ENCODE measurements at places on chromosomes 4 and X.

DNA sequence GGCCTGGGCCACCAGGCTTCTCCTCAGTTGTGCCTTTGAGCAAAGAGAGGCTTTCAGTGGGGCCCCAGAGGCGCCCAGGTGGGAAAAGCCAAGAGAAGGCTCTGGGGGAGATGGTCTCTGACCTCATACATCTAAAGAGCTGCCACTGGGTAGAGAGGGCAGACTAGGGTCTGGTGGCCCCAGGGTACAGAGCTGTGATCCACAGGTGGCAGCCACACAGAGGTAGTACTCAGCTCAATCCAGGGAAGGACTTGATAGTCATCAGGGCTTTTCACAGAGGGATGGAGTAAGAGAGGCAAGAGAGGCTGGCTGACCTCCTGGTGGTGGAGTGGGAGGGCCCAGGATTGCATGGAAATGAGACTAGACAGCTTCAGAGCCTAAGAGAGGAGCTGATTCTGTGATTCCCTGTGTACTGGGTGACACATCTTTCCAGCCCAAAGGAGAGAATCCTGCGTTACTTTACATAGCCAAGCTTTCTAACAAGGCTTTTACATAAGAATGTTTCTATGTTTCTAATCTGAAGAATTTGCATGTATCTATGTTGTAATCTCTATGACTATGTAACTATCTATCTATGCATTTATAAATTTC, 53.2 kb upstream of the PJA1 start:
- no peak overlapping the region for H3K27ac ChIP-seq
- H3K4me3 ChIP-seq: no peak overlapping the region
- H3K4me1 ChIP-seq: no peaks in the 10 kb centered on the region

GRCh38 chr4:109410226-109410625, 23.4 kb upstream of the SEC24B start:
- H3K36me3 ChIP-seq: no peaks in the 10 kb centered on the region
- no peak for DNase-seq
- H3K27me3 ChIP-seq: no peaks in the 10 kb centered on the region
- H3K4me1 ChIP-seq: no peaks in the 10 kb centered on the region

- DNase-seq: peak; percentile 38
- H3K27ac ChIP-seq: no peak overlapping the region
- no peaks in the 10 kb centered on the region for H3K27me3 ChIP-seq
- H3K4me3 ChIP-seq: no peak overlapping the region
- no peaks in the 10 kb centered on the region for H3K36me3 ChIP-seq
- H3K4me1 ChIP-seq: no peaks in the 10 kb centered on the region
These were observed 67.0 kb downstream of the SLC7A11 start for GRCh38 chr4:138174981-138175794.

GRCh38 chr4:6343939-6344408, 74.3 kb downstream of the WFS1 start:
- peaks cover 6% of the 10 kb centered on the region for H3K4me1 ChIP-seq
- peaks cover 52% of the 10 kb centered on the region for H3K27me3 ChIP-seq
- DNase-seq: no peak
- H3K27ac ChIP-seq: no peak overlapping the region
- no peaks in the 10 kb centered on the region for H3K36me3 ChIP-seq

DNA sequence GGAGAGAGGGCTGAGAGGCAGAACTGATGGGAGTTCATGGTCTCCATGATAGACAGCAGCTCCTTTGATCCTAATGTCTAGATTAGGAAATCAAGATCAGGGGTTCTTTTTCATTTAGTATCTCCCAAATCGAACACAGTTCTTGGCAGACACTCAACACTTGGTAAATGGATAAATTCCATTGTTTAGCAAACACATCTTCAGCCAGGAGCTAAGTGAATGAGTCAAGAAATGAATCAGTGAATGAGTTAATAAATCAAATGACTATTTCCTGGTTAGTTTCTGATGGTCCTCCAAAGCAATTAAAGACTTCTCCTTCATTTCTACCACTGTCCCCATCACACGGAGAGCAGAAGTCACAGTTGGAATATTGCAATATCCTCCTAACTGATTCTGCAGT, 120.0 kb upstream of the SHISA3 start:
- H3K27me3 ChIP-seq: no peaks in the 10 kb centered on the region
- H3K4me3 ChIP-seq: no peak overlapping the region
- H3K27ac ChIP-seq: no peak overlapping the region
- no peak for DNase-seq
- no peaks in the 10 kb centered on the region for H3K36me3 ChIP-seq
- H3K4me1 ChIP-seq: no peaks in the 10 kb centered on the region

All from mesenchymal stem cell (in vitro differentiated cells and primary cell).